ENCODE measurements at places on chromosomes 1 and 21. TPM values are rescaled to one million over a fixed set of nuclear protein-coding genes. Genes with fewer than 3 reads are reported as not detected.
A peak's percentile ranks its signal among the peaks of the same experiment; 100 is the strongest.

LRRC7 gene
- total RNA-seq: 0.20 TPM

ITLN1 gene
- total RNA-seq: 2.4 TPM

ATP6V1G3 gene
- not detected for total RNA-seq

FLG2 gene
- not detected for total RNA-seq

DNA sequence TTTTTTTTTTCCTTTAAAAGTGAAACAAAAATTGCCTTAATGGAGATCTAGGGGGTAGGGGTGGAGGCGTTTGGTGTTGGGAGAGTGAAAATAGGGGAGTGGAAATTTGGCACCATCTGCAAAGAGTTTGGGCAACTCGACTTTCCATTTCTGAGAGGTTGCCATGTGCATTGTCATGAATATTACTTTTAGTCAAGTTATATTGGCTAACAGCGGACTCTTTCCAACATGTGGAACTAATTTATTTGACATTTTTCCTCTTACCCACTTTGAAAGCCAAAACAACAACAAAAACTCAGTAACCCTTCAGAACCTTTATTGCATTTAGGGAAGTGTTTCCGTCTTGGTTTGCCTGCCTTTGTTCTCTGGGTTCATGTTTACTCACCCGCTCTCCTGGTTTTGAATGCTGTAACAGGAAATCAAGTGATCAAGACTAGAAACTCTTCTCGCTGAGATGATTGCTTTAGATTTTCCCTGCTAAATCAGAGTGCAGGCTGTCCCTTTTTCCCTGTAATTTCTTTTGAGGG lies 70.4 kb downstream of the CACHD1 start:
- H3K27ac ChIP-seq: peak overlapping the region; percentile 8
- H3K4me3 ChIP-seq: peak overlapping the region; percentile 4
- H3K36me3 ChIP-seq: no peaks in the 10 kb centered on the region
- H3K27me3 ChIP-seq: no peaks in the 10 kb centered on the region
- no peak for DNase-seq

- H3K4me1 ChIP-seq: no peaks in the 10 kb centered on the region
- H3K36me3 ChIP-seq: no peaks in the 10 kb centered on the region
- H3K4me3 ChIP-seq: no peak overlapping the region
- DNase-seq: no peak
- H3K27me3 ChIP-seq: no peaks in the 10 kb centered on the region
Measured at GRCh38 chr1:106755682-106756406, 300.6 kb upstream of the PRMT6 start.

- no peaks in the 10 kb centered on the region for H3K36me3 ChIP-seq
- peak; percentile 18 for DNase-seq
- H3K27ac ChIP-seq: no peak overlapping the region
- no peaks in the 10 kb centered on the region for H3K27me3 ChIP-seq
- H3K4me3 ChIP-seq: no peak overlapping the region
Measured at GRCh38 chr1:43443197-43443946, 10.4 kb downstream of the HYI start.

- H3K27me3 ChIP-seq: no peaks in the 10 kb centered on the region
- H3K27ac ChIP-seq: no peak overlapping the region
- DNase-seq: no peak
- H3K36me3 ChIP-seq: no peaks in the 10 kb centered on the region
- no peak overlapping the region for H3K4me3 ChIP-seq
- no peaks in the 10 kb centered on the region for H3K4me1 ChIP-seq
Measured at GRCh38 chr1:17725084-17725719, 29.9 kb upstream of the ACTL8 start.

- peaks cover 8% of the 10 kb centered on the region for H3K4me1 ChIP-seq
- no peaks in the 10 kb centered on the region for H3K27me3 ChIP-seq
- DNase-seq: no peak
- no peaks in the 10 kb centered on the region for H3K36me3 ChIP-seq
- H3K27ac ChIP-seq: peak overlapping the region; percentile 49
Measured at GRCh38 chr1:155226910-155227260, 18.4 kb downstream of the MTX1 start.

DNA sequence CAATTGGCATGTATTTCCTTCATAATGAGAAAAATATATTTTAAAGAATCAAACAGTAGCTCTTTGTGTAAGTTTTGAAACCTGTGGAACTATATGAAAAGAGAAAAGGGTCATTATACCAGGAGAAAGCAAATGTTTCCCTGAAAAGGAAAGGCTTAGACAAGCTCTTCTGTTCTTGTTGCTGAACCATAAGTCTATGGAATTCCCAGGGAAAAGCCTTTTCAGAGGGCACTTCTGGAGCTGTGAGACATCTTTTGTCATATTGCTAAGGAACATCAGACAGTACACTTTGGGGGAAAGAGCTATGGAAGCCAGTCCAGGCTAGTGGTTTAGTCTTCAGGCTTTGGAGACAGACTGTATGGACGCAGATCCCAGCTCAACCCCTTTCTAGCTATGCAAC lies 12.1 kb upstream of the SHCBP1L start:
- H3K27me3 ChIP-seq: no peaks in the 10 kb centered on the region
- H3K4me3 ChIP-seq: no peak overlapping the region
- H3K36me3 ChIP-seq: no peaks in the 10 kb centered on the region

- H3K36me3 ChIP-seq: peaks cover 41% of the 10 kb centered on the region
- no peak overlapping the region for H3K27ac ChIP-seq
- no peaks in the 10 kb centered on the region for H3K27me3 ChIP-seq
- no peak overlapping the region for H3K4me3 ChIP-seq
Measured at GRCh38 chr1:230250666-230251065, 175.5 kb downstream of the PGBD5 start.

GRCh38 chr1:92929461-92929860 lies 31.8 kb downstream of the DIPK1A start:
- H3K4me3 ChIP-seq: no peak overlapping the region
- H3K27me3 ChIP-seq: no peaks in the 10 kb centered on the region
- no peak for DNase-seq
- no peak overlapping the region for H3K27ac ChIP-seq
- H3K4me1 ChIP-seq: peaks cover 13% of the 10 kb centered on the region

DNA sequence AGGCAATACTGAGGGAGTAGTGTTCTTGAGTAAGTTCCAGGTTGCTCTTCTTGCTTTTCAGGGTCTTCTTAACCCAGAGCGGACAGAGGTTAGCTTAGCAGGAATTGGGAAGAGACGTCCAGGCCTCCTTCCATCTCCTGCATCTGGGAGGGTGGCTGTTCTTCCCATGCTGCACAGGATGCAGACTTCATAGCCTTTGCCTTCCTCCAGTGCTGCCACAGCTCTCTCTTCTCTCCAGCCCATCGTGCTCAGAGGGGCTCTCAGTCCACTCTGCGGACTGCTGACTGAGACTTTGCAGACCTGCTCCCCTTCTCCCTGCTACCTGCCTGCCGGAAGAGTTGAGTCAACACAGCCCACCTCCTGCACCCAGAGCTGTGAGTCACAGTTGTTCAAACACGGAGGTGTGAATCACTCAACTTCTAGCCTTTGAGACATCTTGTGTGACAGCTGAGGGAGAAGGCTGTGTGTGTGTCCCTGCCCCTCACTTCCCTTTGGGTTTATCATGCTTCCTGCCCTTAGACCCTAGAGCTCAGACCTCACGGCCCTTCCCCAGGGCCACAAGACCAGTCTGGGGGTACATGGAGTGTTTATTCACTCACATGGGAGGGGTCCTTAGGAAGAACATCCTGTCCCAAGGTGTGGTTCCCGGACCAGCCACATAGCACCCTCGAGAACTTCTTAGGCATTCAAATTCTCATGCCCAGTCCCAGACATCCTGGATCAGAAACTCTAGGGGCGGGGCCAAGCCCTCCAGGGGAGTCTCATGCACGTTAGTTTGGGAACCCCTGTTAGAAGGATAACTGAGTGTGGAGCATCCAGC lies 158.3 kb upstream of the CACNA1E start:
- H3K27ac ChIP-seq: no peak overlapping the region
- no peaks in the 10 kb centered on the region for H3K36me3 ChIP-seq
- no peak overlapping the region for H3K4me3 ChIP-seq
- no peaks in the 10 kb centered on the region for H3K27me3 ChIP-seq

GRCh38 chr1:25038699-25039098 lies 108.6 kb upstream of the RUNX3 start:
- no peak for DNase-seq
- H3K4me3 ChIP-seq: no peak overlapping the region
- H3K27me3 ChIP-seq: no peaks in the 10 kb centered on the region
- no peak overlapping the region for H3K27ac ChIP-seq

GRCh38 chr1:116488071-116488470 lies 82.8 kb downstream of the CD58 start:
- no peak overlapping the region for H3K27ac ChIP-seq
- no peaks in the 10 kb centered on the region for H3K4me1 ChIP-seq
- H3K27me3 ChIP-seq: no peaks in the 10 kb centered on the region
- DNase-seq: no peak
- H3K36me3 ChIP-seq: no peaks in the 10 kb centered on the region
- H3K4me3 ChIP-seq: no peak overlapping the region

DNA sequence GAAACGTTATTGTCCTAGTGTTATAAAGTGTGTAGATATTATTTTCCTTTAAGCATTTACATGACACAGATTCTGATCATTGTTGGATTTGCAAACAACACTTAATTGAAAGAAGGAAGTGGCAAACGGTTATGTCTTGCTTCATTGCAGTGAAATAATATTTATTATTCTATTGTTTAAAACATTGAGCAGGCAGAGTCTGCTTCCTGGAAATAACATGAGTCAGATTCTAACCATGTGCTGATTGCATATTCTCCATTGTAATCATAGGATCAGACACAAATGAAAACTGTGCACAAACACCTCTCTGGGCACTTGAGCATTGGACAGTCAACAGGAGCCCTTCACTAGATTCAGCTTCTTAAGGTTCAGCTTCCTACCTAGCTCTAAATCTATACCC lies 46.8 kb upstream of the USP25 start:
- H3K27ac ChIP-seq: no peak overlapping the region
- H3K4me3 ChIP-seq: no peak overlapping the region
- no peaks in the 10 kb centered on the region for H3K4me1 ChIP-seq
- H3K36me3 ChIP-seq: no peaks in the 10 kb centered on the region
- H3K27me3 ChIP-seq: no peaks in the 10 kb centered on the region

DNA sequence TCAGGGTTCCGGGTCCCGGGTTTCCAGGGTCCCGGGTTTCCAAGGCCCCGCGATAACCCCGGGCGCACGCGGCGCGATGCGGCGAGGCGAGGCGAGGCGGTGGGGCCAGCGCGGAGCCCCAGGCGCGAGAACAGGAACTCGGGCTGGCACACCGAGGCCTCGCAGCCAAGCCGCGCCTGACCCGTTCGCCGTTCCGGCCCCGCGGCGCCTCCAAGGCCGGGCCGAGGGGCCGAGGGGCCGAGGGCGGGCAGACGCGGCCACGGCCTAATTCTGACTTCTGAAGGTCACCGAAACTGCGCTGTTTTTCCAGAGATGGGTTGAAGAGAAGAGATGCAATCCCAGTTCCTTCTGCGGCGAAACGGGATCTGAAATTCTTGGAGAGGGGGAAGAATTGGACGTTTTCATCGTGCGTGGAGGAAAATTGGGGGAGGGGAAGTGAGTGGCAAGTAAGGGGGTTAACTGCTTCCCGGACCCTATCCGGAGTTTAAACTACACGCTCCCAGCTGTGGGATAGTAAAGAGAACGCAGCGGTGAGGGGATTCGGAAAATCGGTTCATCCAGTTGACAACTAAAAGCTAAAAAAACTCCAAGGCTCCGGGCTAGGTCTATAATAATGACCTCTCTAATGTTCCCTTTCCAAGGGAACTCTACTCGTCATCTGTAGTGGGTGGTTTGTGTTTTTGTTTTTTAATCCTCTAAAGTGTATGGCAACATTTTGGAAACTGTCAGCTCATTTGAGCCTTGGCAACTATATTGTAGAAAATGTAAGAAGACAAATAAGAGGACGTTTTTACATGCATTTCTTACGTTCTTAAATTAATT lies 8.2 kb downstream of the TBX15 start:
- no peak overlapping the region for H3K27ac ChIP-seq
- DNase-seq: no peak
- H3K27me3 ChIP-seq: peaks cover 41% of the 10 kb centered on the region
- peaks cover 22% of the 10 kb centered on the region for H3K4me1 ChIP-seq

GRCh38 chr1:175620376-175620775 lies 123.0 kb downstream of the TNR start:
- no peaks in the 10 kb centered on the region for H3K27me3 ChIP-seq
- no peak overlapping the region for H3K4me3 ChIP-seq
- DNase-seq: no peak
- H3K27ac ChIP-seq: no peak overlapping the region
- no peaks in the 10 kb centered on the region for H3K4me1 ChIP-seq
- no peaks in the 10 kb centered on the region for H3K36me3 ChIP-seq

GRCh38 chr1:216521477-216521876 lies 98.2 kb upstream of the USH2A start:
- H3K27ac ChIP-seq: no peak overlapping the region
- DNase-seq: no peak
- no peaks in the 10 kb centered on the region for H3K4me1 ChIP-seq
- H3K27me3 ChIP-seq: no peaks in the 10 kb centered on the region

DNA sequence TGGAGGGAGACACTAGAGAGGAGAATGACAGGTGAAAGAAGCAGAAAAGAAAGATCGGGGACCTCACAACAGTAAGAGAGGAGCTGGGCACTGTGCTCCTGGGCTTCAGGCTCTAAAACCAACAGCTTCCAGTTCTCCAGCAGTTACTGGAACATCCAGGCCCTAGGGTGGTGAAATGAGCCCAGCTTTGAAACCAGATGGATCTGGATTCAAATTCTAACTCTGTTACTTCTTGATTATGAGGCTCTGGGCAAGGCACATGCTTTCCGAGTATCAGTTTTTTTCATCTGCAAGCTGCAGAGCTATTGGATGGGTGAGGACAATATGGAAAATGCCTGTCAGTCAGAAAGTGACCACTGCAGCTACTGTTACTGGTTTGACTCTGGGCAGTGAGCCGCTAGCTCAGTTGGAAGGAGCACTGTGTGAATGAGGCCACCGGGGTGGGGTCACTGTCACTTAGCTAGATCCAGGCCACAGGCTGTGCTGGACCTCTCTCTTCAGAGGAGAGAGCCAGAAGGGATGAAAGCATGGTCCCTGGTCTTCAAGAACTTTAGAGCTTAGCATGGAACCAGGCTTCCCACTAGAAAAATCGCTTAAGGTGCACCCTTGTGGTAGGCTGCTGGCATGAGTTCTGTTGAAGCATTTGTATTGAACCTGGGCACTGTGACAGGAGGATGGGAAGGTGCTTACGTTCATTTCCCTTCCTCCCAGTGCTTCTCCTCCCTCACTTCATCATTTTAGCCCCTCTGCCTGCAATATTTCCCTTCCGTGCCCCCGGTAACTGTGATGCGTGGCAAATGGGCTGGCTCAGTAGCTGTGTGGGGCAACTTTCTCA lies 12.2 kb downstream of the PLEKHO1 start:
- H3K27ac ChIP-seq: peak overlapping the region; percentile 41
- H3K27me3 ChIP-seq: no peaks in the 10 kb centered on the region
- no peaks in the 10 kb centered on the region for H3K4me1 ChIP-seq
- no peak overlapping the region for H3K4me3 ChIP-seq
- no peak for DNase-seq

Measured in right lobe of liver (tissue), 6 donors.